ENCODE measurements at places on chromosomes 3 and 15. TPM values are rescaled to one million over a fixed set of nuclear protein-coding genes. Genes with fewer than 3 reads are reported as not detected.

GRCh38 chr3:128855569-128855968, 23.9 kb upstream of the ACAD9 start:
- DNase-seq: no peak

GRCh38 chr3:16803019-16803418, 81.7 kb upstream of the PLCL2 start:
- no peak for DNase-seq

Gene ERICH6
- total RNA-seq: 0.40 TPM

DNA sequence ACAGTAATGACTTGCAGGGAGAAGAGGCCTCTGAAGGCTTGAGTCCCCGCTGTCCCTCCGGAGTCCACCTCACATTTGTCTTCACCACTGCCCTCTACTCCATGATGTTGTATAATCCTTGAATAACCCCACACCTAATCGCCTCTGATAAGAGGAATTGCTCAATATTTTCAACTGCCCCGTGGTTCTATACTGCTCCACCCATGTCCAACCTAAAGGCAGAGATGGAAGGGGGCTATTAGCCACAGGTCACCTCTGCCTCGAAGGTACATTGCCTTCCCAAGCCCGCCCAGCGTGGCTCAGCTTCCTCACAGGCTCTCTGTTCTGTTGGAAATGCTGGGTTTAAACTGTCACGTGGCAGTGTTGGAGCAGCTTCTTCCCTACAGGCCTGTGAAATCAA, 12.4 kb downstream of the TLR9 start:
- DNase-seq: no peak

Gene LRRC2
- total RNA-seq: 0.12 TPM

Gene PLCB2
- 8.7 TPM for total RNA-seq

DNA sequence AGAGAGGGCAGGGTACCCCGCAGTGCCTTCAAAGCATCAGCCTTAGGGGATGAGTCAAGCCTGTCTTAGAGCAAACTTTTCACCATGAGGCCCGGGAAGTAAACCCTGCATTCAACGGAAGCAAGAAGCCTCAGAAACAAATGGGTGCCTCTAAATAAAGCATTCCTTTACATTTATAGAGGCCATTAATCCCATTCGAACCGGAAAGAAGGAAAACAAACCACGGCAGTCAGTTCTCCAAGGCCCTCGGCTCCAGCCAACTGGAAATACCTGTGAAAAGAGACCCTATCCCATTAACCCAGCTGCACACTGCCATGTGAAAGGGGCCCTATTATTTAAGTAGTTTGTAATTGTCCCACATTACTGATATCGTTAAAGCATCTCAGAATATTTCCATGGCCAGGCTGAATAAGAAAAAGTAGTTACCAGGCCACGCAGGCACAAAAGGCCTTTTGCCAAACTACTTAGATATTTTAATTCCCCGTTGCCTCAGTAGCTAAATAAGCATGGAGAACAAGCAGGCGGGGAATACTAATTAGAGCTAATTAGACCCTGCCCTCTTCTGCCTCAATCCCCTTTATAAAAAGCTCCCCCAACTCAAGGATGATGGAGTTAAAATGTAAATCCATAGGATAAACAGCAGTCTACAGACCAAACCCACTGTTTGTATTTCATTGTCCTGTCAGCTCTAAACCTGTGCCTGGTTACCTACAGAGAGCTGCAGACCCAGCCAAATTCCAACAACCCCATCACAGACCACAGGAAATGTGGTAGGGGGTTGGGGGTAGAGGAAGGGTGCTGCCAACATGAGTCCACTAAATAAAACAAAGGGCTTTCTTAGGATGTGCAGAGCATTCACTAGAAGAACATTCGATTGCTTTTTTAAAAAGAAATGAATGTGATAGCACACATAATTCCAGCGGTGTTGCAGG, 4.1 kb downstream of the ITGB5 start:
- DNase-seq: no peak

Gene ADAMTS17
- total RNA-seq: 2.3 TPM

Gene HRH1
- total RNA-seq: not detected

Gene ITIH1
- total RNA-seq: not detected

Gene VGLL3
- 6.1 TPM for total RNA-seq

GRCh38 chr3:134477002-134477401, 8.8 kb downstream of the ANAPC13 start:
- no peak for DNase-seq

Gene PBRM1
- total RNA-seq: 109 TPM

DNA sequence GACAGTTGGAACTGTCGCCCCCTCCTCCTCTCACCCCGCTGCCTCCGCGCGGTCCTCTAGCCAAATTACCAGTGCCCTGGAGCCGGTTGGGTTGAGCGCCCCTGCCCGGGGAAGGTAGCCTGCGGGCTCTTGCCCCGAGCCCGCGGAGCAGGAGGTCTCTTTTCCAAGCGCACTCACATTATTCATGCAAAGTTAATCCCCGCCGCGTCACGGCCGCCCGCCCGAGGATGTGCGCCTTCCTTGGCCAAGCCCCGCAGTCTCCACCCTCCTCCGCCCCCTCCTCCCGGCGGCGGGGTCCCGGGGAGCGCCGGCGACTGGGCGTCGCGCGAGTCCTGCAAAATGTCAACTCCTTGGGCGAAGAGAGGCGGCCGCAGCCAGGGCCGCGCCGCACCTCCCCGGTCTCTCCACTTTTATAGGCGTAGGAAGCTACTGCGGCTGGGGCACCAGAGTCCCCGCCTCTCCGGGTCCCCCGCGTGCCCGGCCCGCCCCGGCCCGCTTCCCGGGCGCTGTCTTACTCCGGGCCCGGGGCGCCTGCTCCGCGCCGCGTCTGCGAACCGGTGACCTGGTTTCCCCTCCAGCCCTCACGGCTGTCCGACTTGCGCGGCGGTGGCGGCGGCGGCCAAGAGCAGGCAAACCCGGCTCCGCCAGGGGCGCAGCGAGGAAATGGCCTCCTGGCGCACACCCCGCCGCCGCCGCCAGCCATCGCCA, at the start of gene THRB:
Gene THRB (minus strand): TSS at position 233 of the 708 bp plus-strand sequence.
- peak; percentile 58 for DNase-seq

- no peak for DNase-seq
Observed at GRCh38 chr15:70339571-70340493, 242.1 kb upstream of the TLE3 start.

Gene AGTR1
- total RNA-seq: 2.1 TPM

GRCh38 chr3:133838296-133838789, 32.7 kb downstream of the SRPRB start:
- DNase-seq: no peak

DNA sequence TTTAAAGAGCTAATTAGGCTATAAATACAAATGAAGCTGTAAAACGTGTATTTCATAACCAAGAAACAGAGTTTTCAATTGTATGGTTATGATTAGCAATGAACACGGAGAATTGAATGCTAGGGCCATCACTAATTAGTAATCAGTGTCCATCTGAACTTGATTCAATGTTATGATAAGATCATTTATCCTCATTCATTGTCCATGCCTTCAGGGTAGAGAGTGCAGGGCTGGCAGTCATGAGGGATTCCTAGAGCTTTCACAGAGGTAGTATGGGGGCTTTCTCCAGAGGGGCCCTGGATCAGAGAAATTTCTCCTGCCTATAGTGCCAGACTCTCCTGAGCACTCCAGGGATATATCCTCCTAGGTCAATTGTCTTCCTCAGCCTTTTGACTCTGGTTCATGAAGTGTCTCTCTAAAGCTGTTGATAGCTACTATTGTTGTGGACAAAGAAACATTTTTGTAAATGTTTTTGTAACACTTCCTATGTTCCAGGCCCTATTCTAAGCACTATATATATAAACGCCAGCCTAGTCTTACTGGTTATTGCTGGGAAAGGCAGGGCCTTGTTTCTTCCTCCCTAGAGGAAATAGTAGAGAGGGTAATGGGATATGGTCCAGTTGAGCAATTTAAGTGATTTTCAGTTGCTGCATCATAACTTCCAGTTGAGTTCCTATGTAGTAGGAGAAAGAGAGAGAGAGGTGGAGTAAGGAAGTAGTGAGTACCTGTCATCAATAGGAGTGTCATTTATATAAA, 249.0 kb downstream of the NFKBIZ start:
- DNase-seq: no peak

Gene AHSG
- total RNA-seq: not detected

GRCh38 chr3:141959589-141960554, 83.4 kb downstream of the ATP1B3 start:
- no peak for DNase-seq

Gene DISP2
- total RNA-seq: 2.0 TPM

DNA sequence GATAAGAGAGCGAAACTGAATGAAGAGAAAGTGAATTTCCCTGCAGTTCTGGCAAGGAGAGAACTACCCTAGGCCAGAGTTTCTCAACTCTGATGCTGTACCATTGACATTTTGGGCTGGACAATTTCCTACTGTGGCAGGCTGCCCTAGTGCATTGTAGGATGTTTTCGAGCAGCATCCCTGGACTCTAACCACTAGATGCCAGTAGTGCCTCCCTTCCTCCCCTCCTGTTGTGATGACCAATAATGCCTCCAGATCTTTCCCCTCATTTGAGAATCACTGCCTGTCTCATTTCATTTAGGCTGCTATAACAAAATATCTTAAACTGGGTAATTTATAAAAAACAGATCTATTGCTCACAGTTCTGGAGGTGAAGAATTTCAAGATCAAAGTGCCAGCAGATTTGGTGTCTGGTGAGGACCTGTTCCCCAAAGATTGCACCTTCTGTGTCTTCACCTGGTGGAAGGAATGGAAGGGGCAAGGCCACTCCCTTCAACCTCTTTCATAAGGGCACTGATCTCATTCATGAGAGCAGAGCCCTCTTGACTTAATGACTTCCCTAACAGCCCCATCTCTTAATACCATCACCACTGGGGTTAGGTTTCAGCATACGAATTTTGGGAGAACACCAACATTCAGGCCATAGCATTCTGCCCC, 188.9 kb upstream of the MEIS2 start:
- no peak for DNase-seq

Gene RNF7
- 103 TPM for total RNA-seq

Gene BTD
- 5.8 TPM for total RNA-seq

GRCh38 chr3:136783708-136784191, 31.6 kb upstream of the STAG1 start:
- DNase-seq: no peak
